ENCODE measurements at places on chromosomes 11 and 22. TPM values are rescaled to one million over a fixed set of nuclear protein-coding genes. Genes with fewer than 3 reads are reported as not detected.

Gene HBG2
- not detected for total RNA-seq

Gene OR56A5
- not detected for total RNA-seq

Gene SCGB1D2
- not detected for total RNA-seq

Gene ZNRF3
- total RNA-seq: 18.5 TPM

Gene CREB3L1
- total RNA-seq: 0.75 TPM

Gene MMP7
- not detected for total RNA-seq
